HFFc6 (cell line): ENCODE measurements at places on chromosomes 7 and 10. TPM values are rescaled to one million over a fixed set of nuclear protein-coding genes. Genes with fewer than 3 reads are reported as not detected.
A peak's percentile ranks its signal among the peaks of the same experiment; 100 is the strongest.

DNA sequence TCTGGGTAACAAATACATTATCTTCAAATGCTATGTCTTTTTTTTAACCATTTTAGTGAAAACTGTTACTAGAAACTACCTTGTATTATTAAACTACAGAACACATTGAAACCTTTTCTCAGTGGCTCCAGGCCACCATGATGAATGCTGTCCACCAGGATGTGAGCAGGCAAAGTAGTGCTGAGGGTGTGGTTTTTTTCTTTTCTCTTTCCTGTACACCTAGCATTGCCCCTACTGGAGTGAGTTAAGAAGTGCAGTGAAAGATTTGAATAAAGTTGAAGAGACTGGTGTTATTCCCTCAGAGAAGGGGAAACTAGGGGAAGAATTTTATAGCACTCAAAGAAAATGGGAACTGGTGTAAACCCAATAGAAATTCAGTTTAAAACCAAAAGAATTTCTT lies 120.0 kb upstream of the SAMD8 start:
- no peak overlapping the region for H3K27ac ChIP-seq
- DNase-seq: peak; percentile 10

TMEM196 gene
- not detected in 3 replicates for total RNA-seq

MMRN2 gene
- 0.72 to 1.6 TPM (median 0.89 TPM) in 3 replicates for total RNA-seq

DNA sequence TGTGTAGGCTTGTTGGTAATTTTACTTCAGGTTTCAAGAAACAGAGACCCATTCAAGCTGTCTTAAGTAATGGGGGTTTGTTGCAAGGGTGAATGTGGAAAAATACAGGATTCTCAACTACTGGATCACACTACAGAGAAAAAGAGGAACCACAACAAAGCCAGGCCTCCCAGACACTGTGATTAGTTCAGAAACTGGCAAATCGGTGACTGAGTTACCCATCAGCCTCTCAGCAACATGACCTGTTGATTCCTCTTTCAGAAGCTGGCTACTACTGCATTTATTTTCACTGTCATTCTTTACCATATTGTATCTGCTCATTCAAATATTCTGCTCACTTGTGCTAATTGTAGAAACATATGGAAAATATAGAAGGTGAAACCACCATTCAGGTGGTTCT lies 16.0 kb downstream of the CCDC71L start:
- no peak overlapping the region for H3K27ac ChIP-seq
- no peaks in the 10 kb centered on the region for H3K27me3 ChIP-seq
- peaks cover 11% of the 10 kb centered on the region for H3K36me3 ChIP-seq
- DNase-seq: no peak
- no peak overlapping the region for H3K4me3 ChIP-seq
